COR-L47 (cell line): ENCODE measurements at places on chromosomes 4 and X.

- no peak for DNase-seq
Measured at GRCh38 chr4:24850674-24851073, 55.3 kb downstream of the SOD3 start.

DNA sequence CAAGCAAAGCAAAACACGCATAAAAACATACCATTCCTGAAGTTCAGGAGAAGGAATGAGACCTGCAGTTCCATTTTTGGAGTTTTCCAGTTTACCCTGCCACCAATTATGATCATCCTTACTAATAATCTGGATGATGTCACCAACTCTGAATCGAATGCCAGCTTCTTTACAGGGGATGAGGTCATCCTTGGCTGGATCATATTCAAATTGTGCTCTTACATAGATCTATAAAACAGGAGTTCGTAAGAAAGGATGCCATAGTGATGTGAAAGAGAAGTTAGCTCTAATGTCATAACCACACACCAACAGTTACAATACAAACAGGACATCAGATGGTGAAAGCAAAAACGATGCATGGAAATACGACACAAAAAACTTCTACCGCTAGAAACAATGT is 106.5 kb downstream of the NYX start:
- DNase-seq: no peak

- DNase-seq: no peak
Measured at GRCh38 chr4:98542011-98542410, 116.4 kb downstream of the TSPAN5 start.

DNA sequence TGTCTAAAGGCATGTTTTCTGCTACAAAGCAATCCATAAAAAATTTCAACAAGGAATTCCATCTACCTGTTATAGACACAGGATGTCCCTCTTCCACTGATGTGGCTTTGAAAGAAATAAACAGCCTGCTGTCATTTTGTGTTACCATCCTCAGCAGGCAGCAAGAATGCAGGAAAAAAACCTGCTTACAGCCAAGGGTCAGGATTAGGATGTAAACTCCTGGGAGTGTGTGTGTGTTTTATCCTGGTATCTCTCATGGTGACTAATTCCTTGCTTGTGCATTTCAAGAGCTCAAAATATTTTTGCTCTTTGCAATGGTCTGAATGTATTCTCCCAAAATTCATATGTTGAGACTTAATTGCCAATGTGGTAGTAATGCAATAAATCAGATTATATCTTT is 28.6 kb upstream of the SFRP2 start:
- DNase-seq: no peak

DNA sequence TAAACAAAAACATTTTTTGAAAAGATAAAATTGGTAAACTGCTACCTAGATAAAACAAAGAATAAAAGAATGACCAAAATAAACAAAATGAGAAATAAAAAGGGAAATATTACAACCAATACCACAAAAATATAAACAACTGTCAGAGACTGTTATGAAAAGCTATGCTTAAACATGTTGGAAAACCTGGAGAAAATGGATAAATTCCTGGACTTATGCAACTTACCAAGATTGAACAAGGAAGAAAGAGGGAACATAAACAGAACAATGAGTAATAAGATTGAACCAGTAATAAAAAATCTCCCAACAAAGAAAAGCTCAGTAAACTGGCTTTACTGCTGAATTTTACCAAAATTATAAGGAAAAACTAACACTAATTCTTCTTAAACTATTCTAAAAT is 518.7 kb downstream of the GRXCR1 start:
- DNase-seq: no peak

- no peak for DNase-seq
Measured at GRCh38 chrX:30822068-30822681, 66.9 kb downstream of the TAB3 start.

DNA sequence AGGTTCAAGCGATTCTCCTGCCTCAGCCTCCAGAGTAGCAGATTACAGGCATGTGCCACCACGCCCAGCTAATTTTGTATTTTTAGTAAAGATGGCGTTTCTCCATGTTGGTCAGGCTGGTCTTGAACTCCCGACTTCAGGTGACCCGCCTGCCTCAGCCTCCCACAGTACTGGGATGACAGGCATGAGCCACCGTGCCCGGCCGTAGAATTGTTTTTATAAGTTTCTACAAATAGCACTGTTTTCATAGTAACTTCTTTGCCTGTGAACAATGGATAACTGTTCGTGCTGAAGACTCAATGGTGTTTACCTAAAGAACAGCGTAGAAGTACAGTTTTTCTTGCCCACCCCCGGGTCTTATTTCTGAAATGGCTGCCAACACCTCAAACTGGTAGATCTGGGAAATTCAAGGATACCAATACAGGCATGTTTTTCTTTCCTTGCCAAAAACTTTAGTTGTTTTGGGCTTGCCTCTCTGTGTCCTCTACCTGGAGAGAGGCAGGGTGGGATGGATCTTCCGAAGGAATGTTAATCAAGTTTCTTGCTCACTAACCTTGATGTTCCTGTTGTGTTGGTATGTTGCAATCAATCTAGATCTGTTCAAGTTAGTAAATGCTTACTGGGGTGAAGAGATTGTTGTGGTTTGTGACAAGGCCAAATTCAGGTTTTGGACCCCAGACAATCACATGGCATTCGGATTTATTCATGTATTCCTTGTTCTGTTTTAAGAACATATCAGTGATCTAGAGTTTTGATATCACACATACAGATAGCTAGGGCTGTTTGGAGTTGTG is 2.8 kb upstream of the RUFY3 start:
- no peak for DNase-seq

DNA sequence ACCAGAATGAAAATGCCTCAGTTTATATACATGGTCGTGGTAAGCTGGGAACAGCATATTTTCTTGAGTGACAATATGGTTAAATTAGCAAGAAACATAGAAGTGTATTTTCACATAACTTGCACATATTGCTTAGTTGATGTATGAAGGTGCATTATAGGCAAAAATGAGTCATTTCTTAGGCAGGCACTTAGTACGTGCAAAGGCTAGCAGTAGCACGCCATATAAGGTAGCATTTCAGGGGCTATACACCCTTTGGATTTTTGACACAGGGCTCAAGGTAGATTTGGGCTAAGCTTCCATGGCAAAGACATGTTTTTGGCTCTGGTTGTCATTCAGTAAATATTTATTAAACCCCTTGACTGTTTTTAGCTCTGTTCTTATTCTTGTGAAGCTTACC is 33.1 kb downstream of the PCDH7 start:
- no peak for DNase-seq

- DNase-seq: no peak
Measured at GRCh38 chr4:152684007-152684406, 4.2 kb upstream of the TMEM154 start.

- no peak for DNase-seq
Measured at GRCh38 chr4:98150092-98150761, 7.0 kb upstream of the STPG2 start.

GRCh38 chr4:183503497-183504063 is 1.3 kb upstream of the ING2 start:
- DNase-seq: no peak

GRCh38 chr4:30863021-30863420 is 142.9 kb downstream of the PCDH7 start:
- no peak for DNase-seq

DNA sequence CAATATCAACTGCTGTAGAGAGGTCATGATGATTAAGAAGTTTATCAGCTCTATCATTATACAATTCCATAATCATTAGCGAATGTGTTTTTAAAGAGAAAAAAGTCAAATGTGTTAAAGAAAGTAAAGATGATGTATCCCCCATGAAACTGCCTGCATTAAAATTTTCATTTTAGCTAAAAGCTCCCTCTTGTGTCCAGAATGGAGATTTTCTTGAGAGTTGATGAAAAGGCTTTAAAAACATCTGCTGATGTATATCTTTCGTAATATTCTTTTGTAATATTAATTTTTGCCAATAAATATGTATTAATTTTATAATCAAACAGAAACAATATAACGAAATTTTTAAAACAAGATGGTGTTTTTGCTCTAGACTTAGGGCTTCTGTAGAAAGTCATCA is 52.1 kb upstream of the LHFPL1 start:
- no peak for DNase-seq
